ENCODE measurements at places on chromosomes 6 and 20. TPM values are rescaled to one million over a fixed set of nuclear protein-coding genes. Genes with fewer than 3 reads are reported as not detected.

GRCh38 chr6:151128763-151129370 lies 110.9 kb upstream of the AKAP12 start:
- DNase-seq, result no peak

DNA sequence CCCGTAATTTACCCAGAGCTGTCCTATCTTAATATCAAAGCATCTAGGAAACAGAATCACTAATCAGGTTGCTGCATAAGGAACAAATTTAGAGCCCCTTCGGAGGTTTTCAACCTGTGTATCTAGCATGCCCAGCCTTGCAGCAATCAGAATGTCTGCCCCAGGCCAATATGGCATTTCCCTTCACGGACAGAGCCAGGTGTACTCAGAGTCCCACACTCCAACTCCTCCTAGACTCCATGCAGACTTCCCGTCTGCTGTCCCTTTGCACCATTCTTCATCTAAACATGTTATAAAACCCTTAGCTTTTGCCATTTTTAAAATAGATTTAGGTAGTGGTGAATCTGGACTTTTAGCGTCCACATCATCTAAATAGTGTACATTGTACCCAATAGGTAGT lies 61.0 kb downstream of the ZHX3 start:
- DNase-seq, result no peak

DNA sequence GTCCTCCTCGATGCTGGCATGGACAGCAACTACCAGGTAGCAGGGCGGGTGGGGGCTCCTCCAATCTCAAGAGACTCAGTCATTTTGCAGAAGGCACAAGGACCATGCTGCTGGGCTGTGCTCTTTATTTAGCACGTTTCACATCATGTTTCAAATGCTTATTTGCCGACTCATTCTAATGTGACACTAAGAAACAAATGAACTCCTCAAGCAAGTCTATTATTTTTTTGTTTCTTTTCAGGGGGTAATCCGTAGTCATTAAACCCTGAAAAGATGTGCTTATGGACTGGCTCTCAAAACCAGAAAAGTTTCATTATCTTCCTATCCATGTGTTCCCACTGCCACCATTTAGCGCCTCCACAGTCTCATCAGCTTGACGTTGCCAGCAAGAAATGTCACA lies 92.9 kb downstream of the ANKS1A start:
- no peak for DNase-seq

GRCh38 chr6:108654465-108655106 lies 93.9 kb downstream of the FOXO3 start:
- no peak for DNase-seq

DNA sequence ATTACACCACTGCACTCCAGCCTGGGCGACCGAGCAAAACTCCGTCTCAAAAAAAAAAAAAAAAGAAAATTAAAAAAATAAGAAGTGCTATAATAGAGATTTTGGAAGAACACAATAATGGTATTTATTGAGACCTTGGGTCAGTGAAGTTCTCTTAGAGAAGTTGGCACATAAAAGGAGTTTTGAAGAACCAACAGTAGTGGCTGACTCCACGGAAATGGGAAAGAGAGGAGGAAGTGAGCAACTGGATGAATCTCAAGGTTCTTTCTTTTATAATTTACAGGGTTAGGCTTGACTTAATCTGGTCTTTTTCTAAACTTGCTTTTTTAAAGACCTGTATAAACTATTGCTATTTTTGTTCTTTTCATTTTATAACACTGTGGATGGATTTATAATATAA lies 52.8 kb downstream of the TOMM6 start:
- no peak for DNase-seq

- no peak for DNase-seq
Measured at GRCh38 chr20:24779131-24779530, 169.9 kb upstream of the CST7 start.

DNA sequence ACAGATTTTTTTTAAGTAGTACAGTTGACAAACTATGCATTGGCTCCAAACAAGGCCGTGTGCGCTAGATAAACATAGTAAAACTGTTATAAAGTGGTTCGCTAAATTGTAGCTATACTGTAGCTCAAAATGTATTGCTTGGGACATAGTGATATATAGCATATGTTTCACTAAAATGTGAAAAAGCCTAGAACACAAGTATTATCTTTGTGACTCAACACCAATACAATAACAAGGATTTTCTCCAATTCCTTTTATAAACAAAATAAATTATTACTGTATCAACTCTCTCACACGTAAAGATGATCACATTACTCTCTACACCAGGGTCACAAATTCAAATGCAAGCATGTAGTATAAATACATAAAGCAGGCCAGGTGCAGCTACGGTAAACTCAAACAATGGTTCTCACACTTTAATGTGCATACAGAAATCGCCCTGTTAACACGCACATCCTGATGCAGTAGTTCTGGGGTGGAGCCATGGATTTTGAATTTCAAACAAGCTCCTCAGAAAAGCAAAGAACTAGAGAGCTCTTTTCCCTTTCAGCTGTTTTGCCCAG lies 214.6 kb downstream of the GMDS start:
- DNase-seq, result no peak

GRCh38 chr6:27593200-27593818 lies 120.4 kb upstream of the ZNF184 start:
- no peak for DNase-seq

DNA sequence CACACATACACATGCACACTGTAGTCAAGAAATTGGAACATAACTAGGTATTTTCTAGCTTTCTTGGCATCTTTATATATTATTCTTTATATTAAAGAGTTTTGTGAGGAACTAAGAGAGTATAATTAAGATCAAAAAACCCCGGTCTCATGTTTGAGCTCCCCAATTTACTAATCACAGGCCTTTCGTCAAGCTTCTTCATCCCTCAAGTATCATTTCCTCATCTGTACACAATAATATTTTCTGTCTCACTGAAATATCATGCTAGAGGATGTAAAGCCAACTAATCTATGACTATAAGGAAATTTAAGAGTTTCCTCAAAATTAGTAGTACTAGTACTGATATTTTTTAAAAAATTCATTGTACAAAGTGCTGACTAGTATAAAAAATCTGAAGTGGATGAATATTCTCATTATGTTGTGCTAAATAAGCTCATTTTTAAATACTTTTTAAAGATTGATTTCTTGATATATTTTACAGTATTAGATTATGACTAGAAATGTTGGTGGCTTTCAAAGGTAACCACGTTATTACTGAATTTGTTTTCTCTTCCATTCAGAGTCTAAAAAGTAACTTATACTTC lies 28.0 kb downstream of the PEX3 start:
- no peak for DNase-seq

DNA sequence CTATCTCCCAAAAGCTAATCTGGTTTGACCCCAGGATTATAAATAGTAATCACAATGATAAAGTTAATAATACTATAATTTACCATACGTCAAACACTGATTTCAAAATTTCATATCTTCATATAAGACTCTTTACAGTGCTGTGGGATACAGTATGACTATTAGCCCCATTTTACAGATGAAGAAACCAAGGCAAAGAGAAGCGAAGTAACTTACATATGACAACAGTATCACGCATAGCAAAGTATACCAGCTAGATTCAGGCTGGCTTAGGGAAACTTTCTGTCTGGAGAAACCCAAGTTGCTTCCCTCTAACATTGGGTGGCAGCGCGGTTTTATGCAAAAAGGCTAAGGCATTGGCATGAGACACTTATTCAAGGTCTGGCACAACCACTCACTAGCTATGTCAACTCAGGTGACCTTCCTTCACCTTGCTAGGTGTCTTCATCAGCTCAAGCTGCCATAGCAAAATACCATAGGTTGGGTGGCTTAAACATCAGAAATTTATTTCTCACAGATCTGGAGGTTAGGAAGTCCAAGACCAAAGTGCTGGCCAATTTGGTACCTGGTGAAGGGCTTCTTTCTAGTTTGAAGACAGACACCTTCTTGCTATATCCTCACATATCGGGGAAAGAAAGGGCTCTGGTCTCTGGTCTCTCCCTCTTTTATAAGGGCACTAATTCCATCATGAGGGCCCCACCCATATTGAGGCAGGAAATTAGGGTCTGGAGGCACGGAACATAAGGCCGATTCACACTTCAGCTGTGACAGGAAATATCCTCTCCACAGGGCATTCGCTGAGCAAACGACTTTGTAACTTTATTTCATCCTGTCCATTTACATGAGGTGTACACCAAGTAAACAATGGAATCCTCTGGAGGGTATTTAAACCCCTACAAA lies 22.4 kb upstream of the UTRN start:
- DNase-seq, result peak; percentile 27

DNA sequence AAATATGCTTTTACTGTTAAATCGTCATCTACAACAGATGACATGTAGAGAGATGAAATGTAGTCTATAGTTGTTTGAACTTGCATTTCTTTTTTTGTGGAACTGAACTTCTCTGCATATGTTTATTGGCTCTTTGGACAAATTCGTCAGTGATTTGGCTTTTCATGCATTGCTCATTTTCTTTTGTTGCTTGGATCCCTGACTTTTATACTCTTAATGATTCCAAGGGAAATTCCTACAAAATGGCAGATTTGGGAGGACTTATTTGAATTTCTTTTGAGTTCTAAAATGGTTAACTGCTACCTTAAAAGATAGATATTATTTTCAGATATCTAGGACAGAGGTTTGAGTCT lies 65.4 kb downstream of the UTRN start:
- DNase-seq, result no peak

- DNase-seq, result no peak
Measured at GRCh38 chr20:32510601-32511357, 74.4 kb downstream of the NOL4L start.

- no peak for DNase-seq
Measured at GRCh38 chr20:1868856-1869255, 26.4 kb upstream of the SIRPA start.

GRCh38 chr20:9062066-9062465 lies 6.8 kb upstream of the PLCB4 start:
- DNase-seq, result no peak

- no peak for DNase-seq
Measured at GRCh38 chr6:95159557-95159956, 417.8 kb upstream of the MANEA start.

- no peak for DNase-seq
Measured at GRCh38 chr6:16109659-16110305, 19.1 kb upstream of the MYLIP start.

DNA sequence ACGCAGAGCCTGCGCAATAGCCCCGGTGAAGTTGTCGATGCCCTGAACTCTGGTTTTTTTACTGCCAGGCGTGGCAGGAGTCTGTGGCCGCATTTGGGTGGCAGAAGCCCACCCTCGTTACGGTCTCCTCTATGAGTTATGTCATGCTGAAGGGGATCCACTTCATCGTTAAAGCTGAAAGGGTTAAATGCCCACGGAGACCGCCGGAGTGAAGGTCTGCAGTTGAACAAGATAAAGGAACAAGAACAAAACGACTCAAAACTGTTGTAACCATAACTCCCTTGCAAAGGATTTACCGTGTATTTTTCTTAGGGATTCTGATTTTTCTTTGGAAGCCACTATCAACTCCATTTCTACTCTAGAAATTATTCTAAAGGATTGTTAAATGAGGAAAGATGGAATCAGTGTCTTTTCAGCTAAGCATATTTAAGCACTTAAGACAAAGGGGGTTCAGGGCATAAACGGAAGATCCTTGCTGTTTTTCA lies 501 bp upstream of the ELOVL5 start:
- no peak for DNase-seq

DNA sequence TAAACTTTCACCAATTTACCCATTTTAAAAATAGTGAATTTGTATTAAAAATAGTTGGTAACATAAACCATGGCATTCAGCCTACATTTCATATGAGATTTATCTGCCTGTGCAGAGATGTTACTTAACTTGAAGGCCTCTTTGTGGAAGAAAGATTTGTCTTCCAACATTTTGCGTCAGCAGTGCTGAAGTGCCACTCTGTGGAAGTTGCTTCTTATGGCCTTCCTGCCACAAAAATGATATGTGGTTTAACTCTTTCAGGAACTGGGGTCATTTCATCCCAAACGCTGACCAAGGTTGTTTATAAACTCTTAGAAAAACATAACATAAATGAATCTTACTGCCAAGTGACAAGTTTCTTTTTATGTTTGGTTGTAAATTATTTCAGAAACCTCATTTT lies 246.8 kb downstream of the ARID1B start:
- no peak for DNase-seq

HSPA12B gene
- total RNA-seq, result 1.5 TPM

HSPA1L gene
- total RNA-seq, result 0.98 TPM

PERP gene
- total RNA-seq, result 78.4 TPM

SIRPD gene
- not detected for total RNA-seq

INSM1 gene
- total RNA-seq, result 8.6 TPM

HDGFL1 gene
- total RNA-seq, result not detected

NINL gene
- total RNA-seq, result 5.3 TPM

TBXT gene
- total RNA-seq, result not detected

MAS1 gene
- not detected for total RNA-seq

BANF2 gene
- total RNA-seq, result not detected

CGA gene
- not detected for total RNA-seq

ADAT2 gene
- total RNA-seq, result 4.6 TPM

PBOV1 gene
- total RNA-seq, result not detected

GRM1 gene
- total RNA-seq, result not detected

Measured in colonic mucosa (tissue), 4 donors.